ENCODE measurements at places on chromosomes 7 and 10. TPM values are rescaled to one million over a fixed set of nuclear protein-coding genes. Genes with fewer than 3 reads are reported as not detected.

- DNase-seq = no peak
Measured at GRCh38 chr7:70208236-70209063, 610.2 kb downstream of the AUTS2 start.

The RNF32 gene
- 1.2 TPM for total RNA-seq

GRCh38 chr7:47290867-47291266 lies 291.0 kb downstream of the TNS3 start:
- DNase-seq = no peak

- DNase-seq = no peak
Measured at GRCh38 chr7:3082386-3082785, 38.7 kb upstream of the CARD11 start.

GRCh38 chr10:24952143-24952706 lies at the start of gene PRTFDC1:
Gene PRTFDC1 (minus strand): TSS chr10:24952606. CDS start chr10:24952575, 31 bp downstream.
- DNase-seq = peak; percentile 77
